ENCODE measurements at places on chromosomes 3 and 15.

DNA sequence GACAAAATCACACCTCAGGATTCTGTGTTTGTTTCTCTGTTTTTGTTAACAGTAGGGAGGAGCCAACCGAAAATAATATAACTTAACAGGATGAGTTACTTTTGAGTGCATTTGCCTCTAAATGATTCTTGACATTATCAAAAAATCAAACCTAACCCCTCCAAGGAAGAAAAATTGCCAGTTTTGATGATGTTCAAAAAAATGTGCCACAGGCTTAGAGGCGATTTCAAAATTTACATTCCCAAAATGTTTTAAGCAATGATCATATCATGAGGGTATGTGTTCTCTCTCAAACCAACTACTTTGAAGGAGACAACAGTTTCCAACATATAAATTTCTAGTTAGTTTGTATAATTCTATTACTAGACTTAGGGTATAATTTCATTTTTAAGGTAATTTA is 6.7 kb downstream of the VGLL3 start:
- DNase-seq, result no peak

DNA sequence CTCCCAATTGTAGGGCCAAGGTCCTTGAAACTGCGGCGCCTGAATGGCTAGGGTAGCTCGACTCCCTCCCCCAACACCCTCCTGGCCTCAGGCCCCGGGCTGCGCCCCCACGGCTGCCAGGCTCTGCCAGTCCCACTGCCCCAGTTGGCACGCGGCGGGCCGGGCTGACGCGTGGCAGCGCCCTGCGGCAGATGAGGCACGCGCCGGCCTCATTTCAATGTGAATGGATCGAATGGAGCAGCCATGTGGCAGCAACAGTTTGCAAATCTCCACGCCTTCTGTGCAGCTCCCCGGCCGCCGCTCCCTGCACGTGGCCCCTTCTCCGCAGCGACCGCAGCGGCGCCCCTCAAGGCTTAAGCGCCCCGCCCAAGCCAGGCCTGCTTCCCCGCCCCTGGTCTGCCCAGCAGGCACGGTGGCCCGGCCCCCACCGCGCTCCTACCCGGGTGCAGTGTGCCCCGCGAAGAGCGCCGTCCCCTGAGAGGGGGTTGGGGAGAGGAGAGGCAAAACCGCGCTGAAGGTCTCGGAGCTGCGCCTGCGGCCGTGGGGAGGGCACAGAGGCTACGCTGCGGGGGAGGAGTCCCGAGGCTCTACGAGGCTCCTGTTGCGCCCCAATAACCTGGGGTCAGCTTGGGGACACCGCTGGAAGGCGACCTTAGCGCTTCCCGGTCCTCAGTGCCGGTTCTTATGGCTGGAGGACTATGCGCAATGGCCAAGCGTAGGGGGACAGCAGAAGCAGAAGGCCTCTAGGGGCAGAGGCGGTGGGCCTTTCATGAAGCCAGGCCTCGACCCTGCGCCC is 3.1 kb upstream of the DLL4 start:
- no peak for DNase-seq

- no peak for DNase-seq
These were observed 71.1 kb downstream of the MRPL46 start for GRCh38 chr15:88395872-88396781.

GRCh38 chr3:172179680-172180399 is 140.5 kb downstream of the FNDC3B start:
- no peak for DNase-seq

DNA sequence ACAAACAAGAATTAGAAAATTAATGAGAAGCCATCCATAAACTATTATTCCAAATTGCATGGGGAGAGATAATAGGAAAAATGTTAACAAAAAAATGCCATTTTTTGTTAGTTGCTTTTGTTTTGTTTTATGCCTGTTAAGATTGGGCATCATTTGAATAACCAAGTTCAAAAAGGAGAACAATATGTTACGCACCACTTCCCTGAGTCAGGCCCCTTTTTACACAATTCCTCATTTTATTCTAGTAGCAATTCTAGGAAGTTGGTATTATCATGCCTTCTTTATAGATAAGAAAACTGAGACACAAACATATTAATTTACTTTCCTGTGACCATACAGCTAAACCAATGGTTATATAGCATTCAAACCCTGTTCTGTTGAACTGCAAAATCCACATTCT is 736.9 kb upstream of the CCDC54 start:
- no peak for DNase-seq

- DNase-seq, result no peak
These were observed 285.9 kb downstream of the XXYLT1 start for GRCh38 chr3:194985031-194985578.

DNA sequence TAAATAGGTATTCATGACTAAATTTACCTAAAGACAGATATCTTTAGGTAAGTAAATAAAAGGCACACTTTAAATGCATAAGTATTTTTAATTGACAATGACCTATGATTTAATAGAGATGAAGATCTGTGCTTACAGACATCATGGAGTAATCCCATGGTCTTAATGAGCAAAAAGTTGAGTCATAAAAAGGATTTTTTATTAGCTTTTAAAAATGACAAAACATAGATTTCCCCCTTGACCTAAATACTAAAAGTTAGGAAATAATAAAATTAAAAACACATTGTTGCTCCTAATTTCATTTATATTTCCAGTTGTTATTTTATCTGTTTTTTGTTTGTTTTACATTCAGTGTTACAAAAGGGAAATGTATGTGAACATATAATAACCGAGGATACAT is 1005.7 kb downstream of the ROBO1 start:
- DNase-seq, result no peak

DNA sequence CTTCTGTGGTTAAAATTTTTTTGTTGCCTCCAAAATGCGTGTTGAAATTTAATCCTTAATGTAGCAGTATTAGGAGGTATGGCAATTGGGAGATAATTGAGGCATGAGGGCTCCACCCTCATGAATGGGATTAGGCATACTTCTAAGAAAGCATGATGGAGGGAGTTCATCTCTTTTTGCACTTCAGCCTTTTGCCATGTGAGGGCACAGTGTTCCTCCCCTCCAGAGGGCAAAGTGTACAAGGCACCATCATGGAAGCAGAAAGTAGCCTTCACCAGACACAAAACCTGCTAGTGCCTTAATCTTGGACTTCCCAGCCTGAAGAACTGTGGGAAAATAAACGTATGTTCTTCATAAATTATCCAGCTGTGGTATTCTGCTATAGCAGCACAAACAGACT is 429.5 kb downstream of the ZIC1 start:
- DNase-seq, result no peak

DNA sequence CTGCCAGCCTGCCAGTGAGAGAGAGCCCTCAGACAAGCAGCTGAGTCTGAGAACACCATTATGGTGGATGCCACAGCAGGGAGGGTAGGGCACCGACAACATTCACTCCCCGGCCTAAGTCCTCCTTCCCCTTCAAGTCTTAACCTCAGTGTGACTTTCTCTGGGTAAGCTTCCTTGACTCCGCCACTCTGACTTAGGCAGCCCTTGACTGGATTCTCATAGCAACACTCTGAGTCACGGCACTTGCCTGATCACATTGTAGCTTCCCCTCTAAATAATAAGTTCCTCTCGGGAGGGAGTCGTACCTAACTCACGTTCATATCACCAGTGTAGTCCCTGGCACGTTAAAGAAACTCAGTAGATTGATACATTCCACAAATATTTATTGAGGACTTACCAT is 180.5 kb downstream of the FOXB1 start:
- no peak for DNase-seq

DNA sequence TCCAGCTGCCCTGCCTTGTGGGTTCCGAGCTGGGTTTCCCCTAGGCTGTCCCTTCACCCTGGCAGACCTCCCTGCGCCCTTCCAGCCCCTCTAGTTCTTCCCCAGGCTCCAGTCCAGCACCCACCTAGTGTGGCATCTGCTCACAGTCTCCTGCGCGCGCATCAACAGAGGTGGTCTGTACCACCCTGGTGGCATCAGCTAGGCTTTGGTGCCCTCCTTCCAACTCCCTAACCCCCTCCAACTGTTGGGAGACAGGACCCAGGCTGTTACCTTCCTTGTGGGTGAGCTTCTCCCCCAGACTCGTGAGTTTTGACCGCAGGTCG is 8.0 kb downstream of the CALML4 start:
- no peak for DNase-seq

DNA sequence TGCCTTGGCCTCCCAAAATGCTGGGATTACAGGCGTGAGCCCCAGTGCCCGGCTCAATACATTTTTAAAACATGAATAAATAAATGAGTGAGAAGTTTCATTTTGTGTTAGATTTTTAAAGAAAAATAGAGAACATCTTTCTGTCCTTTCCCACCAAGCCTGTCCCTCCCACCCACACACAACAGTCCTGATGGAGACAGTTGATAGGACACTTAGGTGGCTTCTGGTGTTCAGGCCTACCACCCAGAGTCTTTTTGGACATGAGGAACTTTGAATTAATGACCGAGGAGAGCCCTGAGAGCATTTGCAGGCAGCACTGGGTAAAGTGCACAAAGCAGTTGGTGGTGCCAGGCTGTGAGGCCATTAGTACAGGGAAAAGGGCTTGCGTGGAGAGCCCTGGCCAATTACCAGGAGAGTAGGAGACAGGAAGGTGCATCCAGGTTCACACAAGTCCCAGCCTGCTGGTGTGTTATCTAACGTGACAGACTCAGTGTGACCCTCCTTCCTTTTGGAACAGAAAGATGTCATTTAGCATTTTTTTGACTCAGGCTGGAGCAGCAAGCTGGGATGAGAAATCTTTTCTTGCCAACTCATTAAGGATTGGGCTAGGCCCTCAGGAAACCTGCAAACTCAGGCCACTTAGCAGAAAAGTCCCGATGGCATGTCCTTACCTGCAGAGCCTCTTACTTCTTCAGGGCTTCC is 103.6 kb downstream of the PDCD6IP start:
- no peak for DNase-seq
